ENCODE measurements at places on chromosomes 7 and 10.

GRCh38 chr10:108544500-108545120 lies 1378.7 kb downstream of the XPNPEP1 start:
- peak; percentile 60 for DNase-seq

GRCh38 chr10:24886290-24886680 lies 66.1 kb downstream of the PRTFDC1 start:
- no peak for DNase-seq

- DNase-seq = no peak
Observed at GRCh38 chr10:96047004-96047649, 3.7 kb downstream of the CCNJ start.

GRCh38 chr10:91197127-91197526 lies 23.3 kb upstream of the PCGF5 start:
- DNase-seq = no peak

GRCh38 chr7:155574556-155575290 lies 28.4 kb upstream of the CNPY1 start:
- DNase-seq = no peak

DNA sequence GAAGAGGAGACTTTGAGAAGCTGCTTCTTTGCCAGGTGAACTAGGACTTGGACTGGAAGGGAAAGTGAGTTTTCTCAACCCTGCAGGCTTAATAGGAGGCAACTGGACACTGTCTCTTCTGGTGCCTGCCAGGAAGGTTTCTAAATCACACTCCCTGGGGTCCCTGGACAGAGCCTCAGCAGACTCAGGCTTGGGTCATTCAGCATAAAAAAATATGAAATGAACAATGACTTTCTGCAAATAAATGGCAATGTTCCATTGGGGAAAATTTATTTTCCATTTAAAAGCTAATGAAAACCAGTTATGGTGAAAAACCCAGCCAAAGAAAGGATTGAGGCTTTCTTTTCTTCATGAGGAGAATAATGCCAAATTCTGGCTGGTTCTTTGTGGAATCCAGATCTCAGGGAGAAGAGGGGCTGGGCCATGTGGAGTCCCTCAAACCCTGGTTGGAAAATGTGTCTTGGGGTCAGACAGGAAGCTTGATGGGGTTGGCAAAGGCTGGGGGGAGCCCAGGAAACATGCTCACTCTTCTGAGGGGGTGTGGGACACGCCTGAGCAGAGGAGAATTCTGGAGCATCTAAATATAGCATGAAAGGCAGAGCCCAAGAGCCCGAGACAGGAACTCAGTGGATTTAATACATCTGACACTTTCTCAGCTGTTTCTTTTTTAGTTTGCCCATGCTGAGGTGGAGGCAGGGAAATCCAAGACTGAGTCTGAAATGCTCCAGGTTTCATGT lies 65.2 kb upstream of the EMX2 start:
- no peak for DNase-seq

GRCh38 chr7:27107391-27108381 lies 5.2 kb upstream of the HOXA2 start:
- DNase-seq = no peak

DNA sequence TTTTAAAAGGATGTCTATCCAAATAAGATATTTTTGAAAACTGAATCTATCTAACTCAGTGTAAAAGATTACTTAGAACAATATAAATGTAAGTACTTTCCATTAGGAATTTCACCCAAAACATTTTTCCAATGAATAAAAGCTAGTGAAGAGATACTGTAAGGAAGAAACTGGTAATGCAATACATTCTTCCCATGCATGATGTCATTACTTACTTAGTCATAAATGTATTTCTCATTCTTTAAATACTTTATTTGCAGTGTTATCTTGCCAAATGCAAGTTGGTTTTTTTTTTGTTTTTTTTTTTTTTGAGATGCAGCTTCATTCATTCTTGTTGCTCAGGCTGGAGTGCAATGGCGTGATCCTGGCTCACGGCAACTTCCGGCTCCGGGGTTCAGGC lies 265.6 kb downstream of the PHF14 start:
- DNase-seq = no peak

GRCh38 chr10:87503886-87504285 lies 807 bp upstream of the MINPP1 start:
- no peak for DNase-seq

DNA sequence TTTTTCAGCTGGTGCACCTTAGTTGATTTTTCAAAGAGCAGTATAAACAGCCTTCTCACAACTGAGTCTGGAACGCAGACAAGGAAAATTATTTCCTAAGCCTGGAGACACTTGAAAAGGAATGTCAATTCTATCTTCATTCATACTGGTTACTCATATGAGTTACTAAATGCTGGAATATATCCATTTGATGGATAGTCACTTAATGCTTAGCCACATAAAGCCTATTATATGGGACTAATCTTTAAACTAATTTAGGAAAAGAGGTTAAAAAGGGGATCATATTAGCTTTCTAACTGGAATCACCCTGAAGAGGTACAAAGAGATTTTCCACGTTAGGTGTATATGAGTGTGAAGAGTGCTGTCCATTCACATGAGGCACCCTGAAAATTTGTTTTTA lies 1.7 kb upstream of the HOXA4 start:
- DNase-seq = no peak

GRCh38 chr10:103890194-103890658 lies 27.8 kb downstream of the STN1 start:
- peak; percentile 78 for DNase-seq

DNA sequence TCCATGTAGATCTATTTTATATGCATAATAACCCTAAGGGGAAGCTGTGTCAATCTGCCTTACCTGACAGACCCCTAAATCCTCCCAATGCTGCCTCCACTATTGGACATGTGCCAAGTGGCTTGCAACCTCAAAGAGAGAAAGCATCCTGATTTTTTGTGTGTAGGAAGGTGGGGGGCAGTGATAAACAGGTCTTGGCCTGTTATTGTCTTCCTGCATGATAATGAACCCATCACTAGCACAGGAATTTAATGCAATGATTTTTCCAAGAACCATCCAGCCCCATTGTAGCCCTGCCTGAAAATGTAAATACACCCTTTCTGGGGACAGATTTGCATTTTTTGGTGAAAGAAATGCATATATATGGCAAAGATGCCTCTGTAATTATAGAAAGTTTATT lies 850.2 kb downstream of the LRMDA start:
- no peak for DNase-seq

- no peak for DNase-seq
Observed at GRCh38 chr7:41699516-41699915, 3.4 kb downstream of the INHBA start.

GRCh38 chr10:88990384-88991160 lies at the start of gene FAS:
TSS of gene FAS (plus strand) at chr10:88990798. CDS start at chr10:88990877, 79 bp downstream.
- peak; percentile 28 for DNase-seq

DNA sequence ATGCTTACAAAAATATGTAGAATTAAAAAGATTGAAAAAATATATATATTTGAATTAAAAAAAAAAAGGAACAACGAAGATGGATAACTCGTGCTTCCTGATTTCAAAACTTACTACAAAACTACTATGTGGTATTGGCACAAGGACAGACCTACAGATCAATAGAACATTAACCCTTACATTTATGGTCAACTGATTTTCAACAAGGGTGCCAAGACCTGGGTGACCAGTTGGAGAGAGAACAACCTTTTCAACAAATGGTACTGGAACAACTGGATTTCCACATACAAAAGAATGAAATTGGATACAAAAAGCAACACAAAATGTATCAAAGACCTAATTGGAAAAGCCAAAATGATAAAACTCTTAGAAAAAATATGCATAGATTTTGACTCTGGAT lies 10.1 kb downstream of the AP3M1 start:
- DNase-seq = no peak

GRCh38 chr7:44155191-44156185 lies 14.4 kb upstream of the MYL7 start:
- DNase-seq = no peak

GRCh38 chr10:81479316-81479715 lies 395.7 kb upstream of the NRG3 start:
- DNase-seq = no peak

DNA sequence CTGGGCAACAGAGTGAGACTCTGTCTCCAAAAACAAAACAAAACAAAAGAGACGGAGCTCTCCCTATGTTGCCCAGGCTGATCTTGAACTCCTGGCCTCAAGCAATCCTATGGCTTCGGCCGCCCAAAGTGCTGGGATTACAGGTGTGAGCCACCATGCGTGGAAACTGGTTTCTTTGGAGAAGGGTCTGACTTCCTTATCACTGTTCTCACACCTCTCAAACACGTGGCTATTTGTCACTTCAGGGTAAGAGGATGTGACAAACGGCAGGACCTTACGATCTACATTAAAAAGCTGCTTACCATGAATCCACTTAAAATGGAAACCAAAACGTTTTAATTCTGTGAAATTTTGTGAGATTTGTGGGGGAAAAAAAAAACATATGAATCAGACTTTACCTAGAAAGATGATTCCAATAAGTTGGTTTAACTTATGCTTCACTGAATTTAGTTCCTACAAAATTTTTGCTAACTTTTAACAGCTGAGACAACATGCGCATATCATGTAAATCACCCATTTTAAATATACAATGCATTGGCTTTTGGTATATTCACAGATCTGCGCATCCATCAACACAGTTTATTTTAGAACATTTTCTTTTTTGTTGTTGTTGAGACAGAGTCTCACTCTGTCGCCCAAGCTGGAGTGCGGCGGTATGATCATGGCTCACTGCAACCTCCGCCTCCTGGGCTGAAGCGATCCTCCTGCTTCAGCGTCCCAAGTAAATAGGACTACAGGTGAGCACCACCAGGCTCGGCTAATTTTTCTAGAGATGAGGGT lies 18.7 kb upstream of the FOXK1 start:
- no peak for DNase-seq

- no peak for DNase-seq
Observed at GRCh38 chr7:72015136-72015535, 397.0 kb downstream of the CALN1 start.

DNA sequence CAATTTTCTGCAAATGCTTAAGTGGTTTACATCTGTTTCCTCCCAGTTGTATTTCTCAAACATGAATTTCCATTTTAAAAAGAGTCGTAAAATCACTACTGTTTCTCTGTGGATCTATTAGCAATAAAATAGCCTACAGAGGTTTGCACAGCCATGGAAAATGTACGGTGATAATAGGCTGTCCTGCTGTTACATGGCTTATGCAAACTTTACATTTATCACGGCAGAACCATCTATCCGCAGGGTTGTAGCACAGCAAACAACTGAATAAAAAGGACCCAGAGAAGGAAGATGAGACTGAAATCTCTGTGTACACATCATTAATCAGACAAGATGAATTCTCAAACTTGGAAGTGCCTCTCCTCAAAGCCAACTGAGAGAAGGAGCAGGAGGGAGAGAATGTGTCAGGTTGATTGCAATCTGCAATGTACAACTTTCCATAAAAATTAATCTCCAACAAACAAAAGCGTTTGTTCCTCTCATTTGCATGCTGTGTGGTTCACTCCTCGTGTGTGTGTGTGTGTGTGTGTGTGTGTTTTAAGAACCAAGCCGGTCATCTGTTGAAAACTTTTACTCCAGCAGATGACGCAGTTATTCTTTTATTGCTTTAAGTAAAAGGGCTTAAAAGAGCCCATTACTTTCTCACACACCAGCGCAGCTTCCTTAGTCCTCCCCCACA lies 279.3 kb downstream of the SKAP2 start:
- no peak for DNase-seq

DNA sequence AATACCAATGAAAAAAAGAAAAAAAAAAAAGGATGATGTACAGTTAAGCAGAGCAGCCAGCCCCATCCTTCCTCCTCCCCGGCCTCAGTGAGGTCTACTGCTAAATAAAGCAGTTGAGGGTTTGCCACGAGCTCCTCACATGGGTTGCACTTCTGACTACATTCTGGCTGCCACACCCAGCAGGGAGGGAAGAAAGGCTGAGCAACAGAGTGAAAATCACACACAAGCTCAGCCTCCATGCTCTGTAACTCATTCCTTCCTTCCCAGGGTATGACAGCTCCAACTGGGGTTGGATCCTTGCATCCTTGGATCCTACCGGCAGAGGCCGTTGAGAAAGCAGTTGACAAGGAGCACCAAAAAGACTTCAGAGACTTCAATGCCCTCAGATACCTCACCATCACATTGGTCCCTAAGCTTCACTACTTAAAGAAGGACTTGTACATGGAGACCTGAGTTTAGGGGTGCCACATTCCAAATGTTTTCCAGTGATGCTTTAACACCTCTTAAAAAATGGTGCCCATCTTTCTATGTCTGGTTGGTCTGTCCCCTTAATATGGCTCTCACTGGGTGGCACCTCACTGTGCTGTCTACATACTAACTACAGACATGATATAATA lies 52.9 kb upstream of the PIK3CG start:
- no peak for DNase-seq

DNA sequence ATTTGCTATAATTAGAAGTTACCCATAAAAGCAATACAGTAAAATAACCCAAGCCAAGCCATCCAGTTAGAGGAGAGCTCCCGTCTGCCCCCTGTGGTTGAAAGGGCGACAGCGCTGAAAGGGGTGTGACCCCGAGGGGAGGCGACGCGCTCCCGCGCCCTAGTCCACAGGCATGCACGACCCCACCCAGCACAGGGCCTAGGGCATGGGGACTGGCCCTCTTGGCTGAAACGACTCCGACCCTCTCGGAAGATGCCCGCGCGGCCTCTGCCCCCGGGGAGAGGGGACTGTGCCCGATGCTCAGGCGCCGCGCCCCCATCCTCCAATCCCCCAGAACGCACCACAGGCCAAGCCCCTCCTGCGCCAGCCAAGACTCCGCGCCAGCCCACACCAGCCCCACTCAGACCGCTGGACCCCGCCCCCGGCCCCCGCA lies 64.0 kb downstream of the CSGALNACT2 start:
- DNase-seq = peak; percentile 26

- DNase-seq = no peak
Observed at GRCh38 chr10:102433619-102434046, 1.3 kb upstream of the CUEDC2 start.

- no peak for DNase-seq
Observed at GRCh38 chr10:88788924-88789323, 13.6 kb upstream of the LIPM start.

DNA sequence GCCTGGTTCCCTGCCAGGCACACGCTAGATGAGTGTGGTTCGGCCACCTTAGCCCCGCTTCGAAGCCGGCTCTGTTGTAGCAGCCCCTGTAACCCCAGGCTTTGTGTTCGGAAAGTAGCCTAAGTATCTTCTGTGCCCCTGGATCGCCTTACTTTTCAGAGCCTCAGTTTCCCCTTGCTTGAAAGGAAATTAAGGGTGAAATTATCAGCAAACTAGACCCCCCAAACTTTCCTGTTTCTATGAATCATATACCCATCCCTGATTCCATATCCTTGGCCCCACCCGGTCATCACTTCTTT lies 312 bp downstream of the PDCD11 start:
- no peak for DNase-seq

DNA sequence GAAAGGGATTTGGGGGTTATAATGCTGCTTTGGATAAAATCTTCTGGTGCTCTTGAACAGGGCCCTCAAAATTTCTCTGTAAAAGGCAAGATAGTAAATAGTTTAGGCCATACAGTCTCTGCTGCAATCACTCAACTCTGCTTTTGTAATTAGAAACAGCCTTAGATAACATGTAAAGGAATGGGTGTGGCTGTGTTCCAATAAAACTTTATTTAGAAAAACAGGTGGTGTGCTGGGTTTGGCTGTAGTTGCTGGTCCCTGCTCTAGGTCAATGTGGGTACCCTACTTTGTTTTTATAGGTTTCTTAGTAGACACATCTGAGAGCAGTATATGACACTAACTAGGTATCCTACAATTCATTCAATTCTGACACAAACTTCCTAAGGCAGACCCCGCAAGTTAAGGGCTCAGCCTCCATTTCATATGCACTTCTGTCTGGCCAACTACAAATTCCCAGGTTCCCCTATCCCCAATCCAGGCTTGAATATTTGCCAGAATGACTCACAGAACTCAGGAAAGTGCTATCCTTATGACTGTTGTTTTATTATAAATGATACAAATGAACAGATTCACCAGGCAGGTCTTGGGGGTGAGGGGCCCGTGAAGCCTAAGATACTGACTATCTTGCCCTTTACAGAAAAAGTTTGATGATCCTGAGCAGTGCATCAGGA lies 349.9 kb downstream of the RPS24 start:
- no peak for DNase-seq
